ENCODE measurements at places on chromosomes 11 and 22.
A peak's percentile ranks its signal among the peaks of the same experiment; 100 is the strongest.

GRCh38 chr11:23058656-23059055 lies 198.4 kb upstream of the CCDC179 start:
- no peaks in the 10 kb centered on the region for H3K27me3 ChIP-seq
- no peaks in the 10 kb centered on the region for H3K4me1 ChIP-seq
- no peak overlapping the region for H3K27ac ChIP-seq

DNA sequence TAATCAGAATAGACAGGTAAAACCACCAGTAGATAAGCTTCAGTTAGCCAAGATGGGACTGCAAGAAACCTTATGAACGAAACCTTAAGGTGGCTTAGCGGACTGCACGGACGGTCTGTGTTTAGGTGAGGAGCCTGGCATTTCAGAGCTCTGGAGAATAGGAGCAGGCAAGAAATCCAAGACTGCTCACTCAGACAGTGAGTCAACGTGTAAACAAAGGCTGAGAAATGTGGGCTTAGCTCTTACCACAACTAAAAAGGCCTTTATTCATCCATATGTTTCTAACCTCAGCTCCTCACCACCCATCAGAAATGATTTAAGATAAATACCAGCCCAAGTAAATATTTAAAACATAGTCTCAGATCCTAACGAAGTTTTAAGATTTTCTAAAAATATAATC lies 657.7 kb downstream of the OPCML start:
- no peak overlapping the region for H3K27ac ChIP-seq
- no peaks in the 10 kb centered on the region for H3K4me1 ChIP-seq
- H3K4me3 ChIP-seq: no peak overlapping the region
- H3K27me3 ChIP-seq: no peaks in the 10 kb centered on the region
- DNase-seq: no peak

DNA sequence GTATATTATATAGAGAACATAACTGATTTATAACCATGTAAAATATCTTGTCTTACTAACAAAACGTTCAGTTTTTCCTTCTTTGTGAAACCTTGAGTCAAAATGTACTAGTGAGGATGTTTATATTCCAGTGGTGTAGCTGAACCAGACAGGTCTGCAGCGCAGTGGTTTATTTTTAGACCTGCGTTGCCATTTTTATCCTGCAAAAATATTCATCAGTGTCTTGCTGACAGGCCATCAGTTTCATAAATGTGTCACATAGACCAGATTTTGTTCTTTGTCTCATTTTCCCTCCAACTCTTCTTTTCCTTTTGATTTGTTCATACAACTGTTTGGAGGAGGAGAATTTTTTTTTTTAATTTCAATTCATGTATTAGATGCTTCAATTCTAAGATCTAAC lies 43.1 kb downstream of the HSD17B12 start:
- no peak overlapping the region for H3K27ac ChIP-seq
- H3K36me3 ChIP-seq: no peaks in the 10 kb centered on the region
- H3K4me3 ChIP-seq: no peak overlapping the region
- H3K27me3 ChIP-seq: no peaks in the 10 kb centered on the region
- no peaks in the 10 kb centered on the region for H3K4me1 ChIP-seq

GRCh38 chr22:46478083-46478551 lies 59.3 kb downstream of the CELSR1 start:
- no peak for DNase-seq
- no peak overlapping the region for H3K4me3 ChIP-seq
- H3K4me1 ChIP-seq: no peaks in the 10 kb centered on the region
- H3K36me3 ChIP-seq: no peaks in the 10 kb centered on the region
- H3K27ac ChIP-seq: no peak overlapping the region

DNA sequence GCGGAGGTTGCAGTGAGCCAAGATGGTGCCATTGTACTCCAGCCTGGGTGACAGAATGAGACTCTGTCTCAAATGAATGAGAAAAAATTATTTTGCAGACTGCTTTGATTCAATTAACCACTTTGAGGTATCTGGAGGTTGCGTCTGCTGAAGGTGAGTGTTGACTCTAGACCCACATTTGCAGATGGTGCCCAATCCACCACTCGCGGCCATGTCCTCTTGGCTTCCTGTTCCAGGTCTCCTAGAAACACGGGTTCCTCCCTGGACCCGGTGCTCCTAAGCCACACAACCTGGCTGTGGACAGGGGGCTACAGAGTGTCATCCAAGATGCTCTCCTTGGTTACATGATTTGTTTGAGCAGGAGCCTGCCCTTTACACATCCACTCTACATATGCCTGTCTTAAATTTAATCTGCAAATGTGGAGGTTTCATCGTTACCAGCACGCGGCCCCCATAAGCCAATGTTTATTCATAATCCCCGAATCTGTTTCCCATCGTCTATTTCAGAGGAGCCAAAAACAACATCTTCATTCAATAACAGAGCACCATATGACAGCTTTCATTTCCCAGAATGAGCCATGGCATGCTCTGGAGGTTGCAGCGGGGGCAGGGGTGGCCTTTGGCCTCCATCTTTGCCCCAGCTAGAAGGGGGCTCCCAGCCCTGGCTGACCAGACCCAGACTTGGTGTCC lies 377.2 kb downstream of the CTTN start:
- no peak for DNase-seq
- H3K36me3 ChIP-seq: no peaks in the 10 kb centered on the region
- no peaks in the 10 kb centered on the region for H3K27me3 ChIP-seq
- H3K27ac ChIP-seq: no peak overlapping the region
- H3K4me3 ChIP-seq: no peak overlapping the region

GRCh38 chr22:17434856-17435255 lies 65.6 kb downstream of the CECR2 start:
- H3K4me3 ChIP-seq: no peak overlapping the region
- no peak overlapping the region for H3K27ac ChIP-seq
- H3K36me3 ChIP-seq: no peaks in the 10 kb centered on the region

DNA sequence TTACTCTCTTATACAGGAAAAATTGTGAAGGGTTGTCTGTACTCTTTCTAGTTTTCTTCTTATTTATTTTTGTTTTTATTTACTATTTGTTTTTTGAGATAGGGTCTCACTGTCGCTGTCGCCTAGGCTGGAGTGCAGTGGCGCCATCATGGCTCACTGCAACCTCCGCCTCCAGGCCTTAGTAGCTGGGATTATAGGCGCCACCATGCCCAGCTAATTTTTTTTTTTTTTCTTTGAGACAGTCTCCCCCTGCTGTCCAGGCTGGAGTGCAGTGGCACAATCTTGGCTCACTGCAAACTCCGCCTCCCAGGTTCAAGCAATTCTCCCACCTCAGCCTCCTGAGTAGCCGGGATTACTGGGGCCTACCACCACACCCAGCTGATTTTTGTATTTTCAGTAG lies 18.4 kb downstream of the CUL5 start:
- H3K4me3 ChIP-seq: no peak overlapping the region
- H3K36me3 ChIP-seq: no peaks in the 10 kb centered on the region
- H3K27me3 ChIP-seq: no peaks in the 10 kb centered on the region
- H3K4me1 ChIP-seq: no peaks in the 10 kb centered on the region
- no peak for DNase-seq

- no peaks in the 10 kb centered on the region for H3K27me3 ChIP-seq
- H3K4me3 ChIP-seq: no peak overlapping the region
- no peaks in the 10 kb centered on the region for H3K4me1 ChIP-seq
- H3K27ac ChIP-seq: no peak overlapping the region
- H3K36me3 ChIP-seq: no peaks in the 10 kb centered on the region
- no peak for DNase-seq
Observed at GRCh38 chr11:59380263-59381059, 21.8 kb downstream of the OR5AN1 start.

- no peaks in the 10 kb centered on the region for H3K36me3 ChIP-seq
- H3K27me3 ChIP-seq: no peaks in the 10 kb centered on the region
- H3K27ac ChIP-seq: no peak overlapping the region
- H3K4me1 ChIP-seq: no peaks in the 10 kb centered on the region
- no peak overlapping the region for H3K4me3 ChIP-seq
Observed at GRCh38 chr22:41782316-41782715, 18.2 kb upstream of the CCDC134 start.

DNA sequence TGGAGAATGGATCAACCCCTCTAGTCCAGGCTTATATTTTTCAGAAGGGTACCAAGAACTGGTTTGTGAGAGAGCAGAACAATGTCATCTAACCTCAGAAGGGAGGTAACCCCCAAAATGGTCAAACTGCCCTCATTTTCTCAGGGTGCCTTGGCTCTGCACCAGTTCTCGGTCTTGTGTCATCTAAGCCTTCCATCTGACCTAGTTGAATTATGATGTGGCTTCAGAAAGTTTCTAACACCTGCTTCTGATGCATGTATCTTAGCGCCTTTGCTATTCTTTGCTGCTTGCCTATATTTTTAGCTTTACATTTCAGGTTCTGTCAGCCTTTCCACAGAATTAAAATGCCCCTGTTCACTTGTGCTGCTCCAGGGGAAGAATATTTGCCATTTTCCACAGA lies 91.7 kb upstream of the E2F8 start:
- no peak for DNase-seq
- no peaks in the 10 kb centered on the region for H3K27me3 ChIP-seq
- H3K27ac ChIP-seq: no peak overlapping the region
- no peaks in the 10 kb centered on the region for H3K36me3 ChIP-seq
- H3K4me1 ChIP-seq: no peaks in the 10 kb centered on the region
- no peak overlapping the region for H3K4me3 ChIP-seq

DNA sequence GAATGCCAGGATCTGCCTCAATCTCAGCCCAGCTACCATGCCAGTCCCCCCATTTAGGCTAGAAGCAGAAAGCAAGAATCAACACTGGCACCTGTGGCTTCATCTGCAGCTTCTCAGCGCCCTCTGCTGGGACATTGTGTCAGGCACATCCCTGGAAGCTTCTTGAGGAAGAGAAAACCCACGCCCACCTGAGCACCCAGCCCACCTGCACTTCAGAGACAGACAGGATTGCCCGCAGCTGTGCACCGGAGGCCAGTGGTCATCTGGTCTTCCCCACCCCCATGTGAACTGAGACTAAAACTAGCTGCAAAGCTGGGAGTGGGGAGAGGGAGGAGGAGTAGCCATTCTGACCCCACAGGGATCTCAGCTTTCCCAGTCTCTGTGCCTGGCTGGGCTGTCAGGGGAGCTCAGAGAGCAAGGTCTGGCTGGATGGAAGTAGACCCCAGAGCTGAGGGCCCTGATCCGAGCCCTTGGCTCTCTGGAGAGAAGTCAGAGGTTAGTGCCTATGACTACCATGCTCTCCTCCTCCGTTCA lies 66.8 kb downstream of the FEZ1 start:
- no peaks in the 10 kb centered on the region for H3K4me1 ChIP-seq
- no peaks in the 10 kb centered on the region for H3K27me3 ChIP-seq
- no peak overlapping the region for H3K27ac ChIP-seq
- peak; percentile 44 for DNase-seq

- H3K4me3 ChIP-seq: no peak overlapping the region
- DNase-seq: no peak
- H3K4me1 ChIP-seq: no peaks in the 10 kb centered on the region
- no peaks in the 10 kb centered on the region for H3K36me3 ChIP-seq
- H3K27ac ChIP-seq: no peak overlapping the region
Observed at GRCh38 chr11:109957000-109957399, 136.2 kb upstream of the ZC3H12C start.

GRCh38 chr11:75223954-75224643 lies 16.5 kb upstream of the TPBGL start:
- H3K36me3 ChIP-seq: no peaks in the 10 kb centered on the region
- DNase-seq: no peak
- no peaks in the 10 kb centered on the region for H3K27me3 ChIP-seq
- H3K4me1 ChIP-seq: no peaks in the 10 kb centered on the region
- H3K4me3 ChIP-seq: no peak overlapping the region
- no peak overlapping the region for H3K27ac ChIP-seq

DNA sequence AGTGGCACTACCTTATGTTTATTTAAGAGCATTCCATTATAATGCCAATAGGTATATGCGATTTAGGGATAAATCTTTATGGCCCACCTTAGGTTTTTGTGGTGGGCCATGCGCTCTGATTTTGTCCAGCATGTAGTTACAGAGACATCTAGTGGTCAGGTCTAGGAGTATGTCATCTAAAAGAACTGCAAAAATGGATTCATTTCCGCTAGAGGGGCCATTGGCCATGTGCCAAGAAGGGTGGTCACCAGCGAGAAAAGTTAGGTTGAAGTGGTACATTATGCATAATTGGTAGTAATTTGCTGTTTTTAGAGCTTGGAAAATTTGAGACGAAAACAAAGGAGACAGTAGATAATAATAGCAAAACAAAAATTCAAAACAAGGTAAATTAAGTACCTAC lies 27.7 kb downstream of the LRRC4C start:
- no peaks in the 10 kb centered on the region for H3K4me1 ChIP-seq
- no peaks in the 10 kb centered on the region for H3K27me3 ChIP-seq
- DNase-seq: no peak
- H3K27ac ChIP-seq: no peak overlapping the region

GRCh38 chr22:33465554-33465953 lies 407.4 kb upstream of the SYN3 start:
- no peaks in the 10 kb centered on the region for H3K36me3 ChIP-seq
- H3K27me3 ChIP-seq: no peaks in the 10 kb centered on the region
- H3K4me3 ChIP-seq: no peak overlapping the region
- no peak for DNase-seq
- no peak overlapping the region for H3K27ac ChIP-seq

DNA sequence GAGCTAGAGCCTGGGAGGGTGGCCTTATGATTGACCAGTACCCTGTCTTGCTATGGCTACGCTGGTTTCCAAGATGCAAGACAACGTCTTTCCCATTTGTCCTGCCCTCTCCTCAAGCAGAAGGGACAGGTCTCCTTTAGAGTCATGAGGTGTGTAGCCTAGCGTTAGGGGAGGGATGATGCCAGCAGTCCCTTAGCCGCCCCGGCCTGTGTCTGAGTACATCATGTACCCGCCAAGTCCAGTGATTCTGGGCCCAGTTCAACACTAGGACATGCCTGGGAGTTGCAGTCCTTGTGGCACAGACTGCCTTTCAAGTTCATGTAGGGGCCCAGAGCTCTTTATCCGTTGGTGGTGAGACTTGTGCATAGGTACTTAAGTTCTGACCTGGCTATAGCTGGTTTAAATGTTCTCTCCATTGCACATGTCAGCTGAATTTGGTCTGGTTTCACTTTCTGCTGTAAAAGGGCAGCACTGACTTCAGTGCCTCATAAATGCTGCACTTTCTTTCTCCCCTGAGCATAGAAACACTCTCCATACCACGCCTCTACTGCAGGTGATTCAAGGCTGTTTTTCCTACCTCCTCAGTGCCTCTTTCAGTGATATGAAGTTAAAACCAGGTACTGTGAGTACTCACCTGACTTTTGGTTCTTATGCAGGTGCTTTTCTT lies 151.1 kb downstream of the METTL15 start:
- H3K4me3 ChIP-seq: no peak overlapping the region
- no peak for DNase-seq
- H3K36me3 ChIP-seq: no peaks in the 10 kb centered on the region
- no peaks in the 10 kb centered on the region for H3K4me1 ChIP-seq
- no peaks in the 10 kb centered on the region for H3K27me3 ChIP-seq

GRCh38 chr22:27994481-27995331 lies 75.7 kb upstream of the PITPNB start:
- no peak overlapping the region for H3K27ac ChIP-seq
- no peaks in the 10 kb centered on the region for H3K36me3 ChIP-seq
- no peaks in the 10 kb centered on the region for H3K27me3 ChIP-seq
- H3K4me1 ChIP-seq: no peaks in the 10 kb centered on the region

- DNase-seq: no peak
- no peaks in the 10 kb centered on the region for H3K36me3 ChIP-seq
- no peaks in the 10 kb centered on the region for H3K27me3 ChIP-seq
- no peak overlapping the region for H3K27ac ChIP-seq
Observed at GRCh38 chr11:36093548-36093947, 149.7 kb downstream of the LDLRAD3 start.

- no peak for DNase-seq
- H3K27me3 ChIP-seq: no peaks in the 10 kb centered on the region
- H3K4me1 ChIP-seq: no peaks in the 10 kb centered on the region
- no peaks in the 10 kb centered on the region for H3K36me3 ChIP-seq
- no peak overlapping the region for H3K27ac ChIP-seq
Observed at GRCh38 chr11:94586978-94587377, 19.8 kb downstream of the PIWIL4 start.
